Activated CD4-positive, alpha-beta T cell treated with anti-CD3 and anti-CD28 coated beads, Interleukin-2, amount 50 U/mL, for 16 hours (primary cell): ENCODE measurements at places on chromosomes 7 and 10.
A peak's percentile ranks its signal among the peaks of the same experiment; 100 is the strongest.

- DNase-seq = peak; percentile 62
These were observed 822 bp downstream of the ZNF800 start for GRCh38 chr7:127391591-127392181.

- no peak for DNase-seq
These were observed 72.2 kb downstream of the TBXAS1 start for GRCh38 chr7:139901056-139901795.

- no peak for DNase-seq
These were observed 210.1 kb upstream of the KCTD7 start for GRCh38 chr7:66418537-66418936.

DNA sequence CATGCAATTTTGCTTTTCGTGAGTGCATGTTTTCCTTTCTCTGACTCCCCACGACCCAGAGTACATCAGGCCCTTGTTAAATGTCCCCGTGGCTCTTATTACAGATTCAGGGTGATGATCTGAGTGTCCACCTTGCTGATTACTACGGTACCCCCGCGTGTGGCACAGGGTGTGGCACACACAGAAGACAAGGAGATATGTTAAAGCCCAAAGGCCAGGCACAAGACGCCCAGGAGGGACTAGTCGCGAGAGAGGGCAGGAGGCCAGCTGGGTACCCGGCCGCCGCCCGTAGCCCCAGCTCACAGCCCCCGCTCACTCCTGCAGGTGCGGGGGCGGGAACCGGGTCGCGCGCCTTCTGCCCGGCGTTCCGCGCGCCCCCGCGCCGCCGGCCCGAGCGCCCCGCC lies 281 bp upstream of the EXOC6 start:
- no peak for DNase-seq

DNA sequence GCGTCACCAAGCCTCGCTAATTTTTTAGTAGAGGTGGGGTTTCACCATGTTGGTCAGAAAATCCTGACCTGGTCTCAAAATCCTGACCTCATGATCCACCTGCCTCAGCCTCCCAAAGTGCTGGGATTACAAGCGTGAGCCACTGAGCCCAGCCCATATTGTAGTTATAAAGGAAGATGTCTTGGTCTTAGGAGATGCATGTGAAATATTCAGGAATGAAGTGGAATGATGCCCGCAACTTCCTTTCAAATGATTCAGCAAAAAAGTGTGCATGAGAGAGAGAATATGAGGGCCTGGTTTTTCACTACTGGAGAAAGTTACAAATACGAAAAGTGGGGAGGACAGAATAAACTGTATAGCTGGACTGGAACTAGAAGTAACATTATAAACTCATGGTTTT lies 15.9 kb downstream of the TMEM209 start:
- DNase-seq = no peak

DNA sequence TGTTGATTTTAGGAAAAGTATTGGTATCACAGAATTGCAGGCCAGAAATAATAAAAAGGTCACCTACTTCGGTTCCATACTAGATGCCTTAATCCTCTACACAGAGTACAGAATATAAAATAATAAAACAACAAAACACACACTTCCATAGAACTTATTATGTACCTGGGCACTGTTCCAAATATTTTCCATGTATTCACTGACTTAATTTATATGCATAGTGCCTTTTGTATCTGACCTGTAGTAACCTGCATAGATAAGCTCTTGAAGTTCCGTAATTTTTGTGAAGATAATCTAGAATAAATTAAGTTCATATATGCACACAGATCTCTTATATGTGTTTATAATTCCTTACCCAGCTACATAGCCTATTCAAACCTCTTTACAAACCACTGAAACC lies 78.3 kb downstream of the RAPGEF5 start:
- no peak for DNase-seq

- no peak for DNase-seq
These were observed 32.2 kb downstream of the BAIAP2L1 start for GRCh38 chr7:98368716-98369115.

- DNase-seq = no peak
These were observed 124.5 kb upstream of the FAM20C start for GRCh38 chr7:67661-68395.

GRCh38 chr10:94266091-94266490 lies 96.6 kb downstream of the NOC3L start:
- no peak for DNase-seq

- peak; percentile 8 for DNase-seq
These were observed 622 bp downstream of the CPEB3 start for GRCh38 chr10:92290076-92290836.
